Hematopoietic multipotent progenitor cell treated with erythropoietin and hydrocortisone succinate and interleukin-3 and kit ligand, for 15 days (in vitro differentiated cells): ENCODE measurements at places on chromosomes 2 and 18.

DNA sequence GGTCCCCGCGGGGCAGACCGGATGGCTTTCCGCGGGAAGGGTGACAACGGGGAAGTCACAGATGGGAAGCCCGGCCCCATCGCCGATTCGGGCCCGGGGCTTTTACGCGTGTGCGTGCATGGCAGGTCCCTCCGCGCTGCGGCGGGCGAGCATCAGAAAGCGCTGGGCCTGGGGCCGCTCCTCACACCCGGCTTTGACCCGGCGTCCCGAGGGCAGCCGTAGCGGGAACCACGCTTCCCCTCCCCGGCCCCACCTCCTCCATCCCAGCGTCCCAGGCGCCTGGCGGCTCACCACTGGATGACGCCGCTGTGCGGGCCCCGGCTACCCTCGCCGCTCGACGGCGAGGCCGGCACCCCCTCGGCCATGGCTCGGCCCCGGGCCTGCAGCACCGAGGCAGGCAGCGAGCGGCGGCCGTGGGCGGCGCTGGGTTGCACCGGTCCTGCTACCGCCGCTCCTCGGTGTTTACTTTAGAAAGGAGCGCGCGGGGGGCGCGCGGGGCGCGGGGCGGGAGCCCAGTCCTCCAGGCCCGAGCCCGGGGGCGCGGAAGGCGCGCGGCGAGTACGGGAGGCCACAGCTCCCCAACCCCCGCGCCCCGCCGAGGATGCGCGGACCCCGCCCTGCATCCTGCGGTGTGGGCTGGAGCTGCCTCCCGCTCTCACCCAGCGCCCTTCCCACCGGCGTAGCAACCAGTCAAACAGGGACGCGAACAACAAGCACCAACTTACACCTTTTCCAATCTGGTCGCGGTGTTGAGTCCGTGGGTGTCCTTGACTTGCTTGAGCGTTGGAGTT, 806 bp downstream of the RFX8 start:
- DNase-seq = no peak

DNA sequence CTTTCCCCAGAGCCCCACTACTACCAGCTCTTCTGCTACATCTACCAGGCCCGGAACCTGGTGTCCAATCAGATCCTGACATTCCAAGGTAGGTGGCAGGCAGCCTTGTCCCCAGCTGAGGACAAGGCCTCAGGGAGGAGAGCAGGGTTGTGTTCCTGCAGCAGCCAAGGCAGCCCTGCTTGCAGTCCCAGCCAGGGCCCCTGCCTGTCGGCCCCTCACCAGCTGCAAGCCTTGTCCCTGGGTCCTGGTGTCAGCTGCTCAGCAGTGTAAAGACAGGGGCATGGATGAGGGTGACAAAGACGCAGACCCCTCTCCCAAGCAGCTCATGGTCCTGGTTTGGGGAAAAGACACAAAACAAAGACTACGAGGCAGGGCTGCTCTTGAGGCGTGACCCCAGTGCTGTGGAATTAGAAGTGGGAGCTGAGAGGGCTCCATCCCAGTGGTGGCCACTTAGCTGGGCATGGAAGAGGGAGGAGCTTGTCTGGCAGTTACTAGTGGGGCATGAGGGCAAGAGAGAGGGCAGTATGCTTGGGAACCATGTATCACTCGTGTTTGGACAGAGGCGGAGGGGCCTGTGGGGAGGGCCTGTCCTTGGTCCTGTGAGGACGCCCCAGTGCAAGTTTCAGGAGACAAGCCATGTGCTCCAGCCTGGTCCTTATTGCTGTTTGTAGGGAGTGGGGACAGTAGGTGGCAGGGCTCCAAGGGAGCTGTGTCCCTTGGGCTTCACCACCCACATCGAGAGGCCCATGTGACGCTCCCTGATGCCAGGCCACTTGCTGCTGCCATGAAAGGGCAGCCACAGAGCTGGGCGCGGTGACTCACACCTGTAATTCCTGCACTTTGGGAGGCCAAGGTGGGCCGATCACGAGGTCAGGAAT, 47.5 kb downstream of the LMAN2L start:
- DNase-seq = no peak

GRCh38 chr2:12412898-12413305, 303.8 kb upstream of the TRIB2 start:
- DNase-seq = no peak

DNA sequence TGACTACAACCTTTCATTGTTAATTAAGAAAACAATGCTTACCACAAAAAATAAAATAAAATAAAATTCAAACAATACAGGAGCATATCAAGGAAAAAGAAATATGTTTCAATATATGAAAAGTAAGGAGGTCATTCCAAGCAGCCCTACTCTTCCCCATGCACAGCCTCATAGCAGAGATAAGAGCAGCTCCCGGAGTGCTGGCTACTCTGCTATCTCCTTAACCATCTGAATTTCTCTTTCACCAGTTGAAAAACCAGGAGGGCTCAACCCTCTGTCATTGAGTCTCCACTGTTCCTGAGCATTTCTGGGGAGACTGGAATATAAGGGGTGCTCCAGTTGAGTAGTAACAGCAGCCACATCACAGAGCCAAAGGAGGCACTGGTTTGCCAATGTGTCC, 201.4 kb downstream of the TCF4 start:
- no peak for DNase-seq

GRCh38 chr18:3753106-3753505, 303.1 kb downstream of the TGIF1 start:
- DNase-seq = no peak

DNA sequence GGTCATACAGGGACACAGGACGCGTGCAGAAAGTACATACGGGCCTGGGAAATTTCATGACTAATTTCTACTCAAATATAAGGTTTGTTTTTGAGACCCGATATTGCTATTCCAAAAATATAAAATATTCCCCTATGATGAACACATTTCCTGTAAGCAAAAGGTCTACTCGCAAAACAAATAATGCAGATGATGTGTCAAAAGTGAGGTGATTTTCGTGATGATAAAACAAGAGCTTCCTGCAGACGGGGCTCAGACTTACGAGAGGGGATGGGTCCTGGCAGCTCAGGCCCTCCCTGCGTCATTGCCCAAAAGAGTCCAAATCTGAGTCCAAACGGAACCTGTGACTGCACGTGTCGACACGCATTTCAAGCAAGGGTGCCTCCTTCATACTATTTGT, 62.7 kb downstream of the MBP start:
- no peak for DNase-seq

GRCh38 chr2:200397785-200398184, 91.3 kb downstream of the SPATS2L start:
- DNase-seq = no peak

DNA sequence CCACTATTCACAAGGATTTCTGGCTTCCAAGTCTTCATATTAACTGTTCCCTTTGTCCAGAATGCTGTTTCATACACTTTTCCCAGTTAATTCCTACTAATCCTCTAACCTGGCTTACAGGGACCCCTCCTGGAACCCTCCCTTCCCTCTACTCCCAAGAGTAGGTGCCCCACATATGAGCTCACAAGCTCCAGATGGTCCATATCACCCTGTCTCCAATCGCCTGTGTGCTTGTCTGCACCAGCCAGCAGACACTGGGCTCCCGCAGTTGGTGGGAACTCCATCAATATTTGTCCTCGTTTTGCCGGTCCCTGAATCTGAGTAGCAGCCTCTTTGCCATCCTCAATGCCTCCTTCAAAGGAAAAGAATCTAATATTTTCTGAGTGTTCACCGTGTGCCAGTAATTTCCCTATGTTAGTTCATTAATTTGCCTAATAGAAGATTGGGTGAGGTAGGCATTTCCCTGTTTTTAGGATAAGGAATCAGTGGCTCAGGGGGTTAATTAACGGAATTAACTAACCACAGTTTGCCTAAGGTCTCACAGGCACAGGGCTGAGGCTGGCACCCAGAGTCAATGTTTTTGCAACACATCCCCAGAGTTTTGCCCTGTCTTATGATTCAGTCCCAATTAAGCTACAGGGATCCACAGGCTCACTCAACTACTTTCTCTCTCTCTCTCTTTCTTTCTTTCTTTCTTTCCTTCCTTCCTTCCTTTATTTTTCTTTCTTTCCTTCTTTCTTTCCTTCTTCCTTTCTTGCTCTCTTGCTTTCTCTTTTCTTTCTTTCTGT, 141.6 kb upstream of the CYP1B1 start:
- DNase-seq = no peak

- no peak for DNase-seq
Measured at GRCh38 chr18:50992351-50992762, 24.5 kb downstream of the ELAC1 start.

- no peak for DNase-seq
Measured at GRCh38 chr18:23115683-23116096, 19.6 kb upstream of the CABLES1 start.

GRCh38 chr2:233831011-233831721, 23.2 kb downstream of the HJURP start:
- DNase-seq = no peak

DNA sequence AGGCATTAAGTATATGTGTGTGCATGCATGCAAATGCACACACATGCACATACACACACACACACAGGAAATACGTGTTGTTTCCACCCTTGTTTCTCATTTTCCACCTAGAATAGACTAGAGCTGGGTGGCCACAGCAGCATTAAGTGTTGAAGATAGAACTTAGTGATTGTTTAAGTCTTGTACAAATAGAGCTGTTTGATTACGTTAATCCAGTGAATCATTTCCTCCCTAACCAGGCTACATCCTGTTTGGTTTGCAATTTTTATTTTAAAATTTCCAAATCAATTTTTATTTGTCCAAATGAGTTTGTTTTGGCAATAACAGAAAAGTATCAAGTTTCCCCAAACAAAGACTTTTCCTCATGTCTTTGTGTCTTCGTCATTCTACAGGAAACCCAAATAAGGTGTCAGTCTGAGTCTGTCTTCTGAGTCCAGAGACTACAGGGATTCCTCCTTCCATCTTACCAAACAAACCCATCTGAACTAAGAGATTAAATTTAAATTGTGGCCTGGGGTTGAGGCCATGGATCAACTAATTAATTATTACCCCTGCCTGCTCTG, 74.6 kb upstream of the GALNT5 start:
- no peak for DNase-seq

GRCh38 chr2:30421604-30422443, 25.2 kb upstream of the LCLAT1 start:
- DNase-seq = no peak

- DNase-seq = no peak
Measured at GRCh38 chr2:146244131-146244530, 1600.7 kb upstream of the ACVR2A start.

DNA sequence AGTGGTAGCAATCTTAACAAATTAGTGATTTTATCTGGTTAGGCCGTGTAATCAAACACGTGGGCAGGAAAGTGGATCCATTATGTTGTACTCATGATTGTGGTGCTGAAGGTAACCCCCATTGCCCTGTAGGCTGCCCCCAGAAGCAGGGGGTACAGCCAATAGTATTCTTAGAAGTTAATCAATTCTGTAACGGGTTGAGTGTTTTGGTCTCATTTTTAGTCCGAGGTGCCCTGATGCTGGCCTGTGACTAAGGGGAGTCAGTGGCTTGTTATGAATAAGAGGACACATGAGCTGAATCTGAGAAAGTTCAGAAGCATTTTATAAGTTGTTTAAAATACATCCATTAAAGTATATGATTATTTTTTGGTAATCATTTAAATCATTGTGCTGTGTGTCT, 8.6 kb downstream of the EPAS1 start:
- no peak for DNase-seq

DNA sequence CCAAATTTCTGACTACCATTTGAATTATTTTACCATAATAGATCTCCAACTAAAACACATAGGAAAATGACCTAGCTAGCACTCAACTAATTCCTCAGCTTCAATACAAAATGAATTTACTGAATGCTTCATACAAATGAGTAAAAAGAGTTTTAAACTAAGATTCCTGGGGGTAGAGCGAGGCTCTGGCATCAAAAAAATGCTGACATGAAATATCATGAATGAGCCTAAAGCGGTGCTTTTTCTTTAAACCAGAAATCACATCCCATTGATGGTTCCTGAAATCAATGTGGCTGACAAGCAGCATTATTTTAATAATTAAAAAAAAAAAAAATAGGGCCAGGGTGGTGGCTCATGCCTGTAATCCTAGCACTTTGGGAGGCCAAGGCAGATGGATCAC, 32.1 kb downstream of the WDR33 start:
- no peak for DNase-seq

GRCh38 chr18:24719791-24720190, 259.4 kb downstream of the HRH4 start:
- DNase-seq = no peak

GRCh38 chr2:110746586-110747521, 14.5 kb downstream of the ACOXL start:
- DNase-seq = no peak

- DNase-seq = no peak
Measured at GRCh38 chr2:36696533-36696932, at the start of gene VIT. VIT (plus strand) TSS chr2:36696707; CDS start chr2:36716371, 19,664 bp downstream.

GRCh38 chr18:24021505-24021904, 7.0 kb downstream of the TTC39C start:
- no peak for DNase-seq

- no peak for DNase-seq
Measured at GRCh38 chr2:54767921-54768320, 44.5 kb downstream of the EML6 start.

- no peak for DNase-seq
Measured at GRCh38 chr2:152462120-152462519, 127.1 kb downstream of the FMNL2 start.

- peak; percentile 43 for DNase-seq
Measured at GRCh38 chr2:219511547-219512325, 2.5 kb upstream of the ASIC4 start.

DNA sequence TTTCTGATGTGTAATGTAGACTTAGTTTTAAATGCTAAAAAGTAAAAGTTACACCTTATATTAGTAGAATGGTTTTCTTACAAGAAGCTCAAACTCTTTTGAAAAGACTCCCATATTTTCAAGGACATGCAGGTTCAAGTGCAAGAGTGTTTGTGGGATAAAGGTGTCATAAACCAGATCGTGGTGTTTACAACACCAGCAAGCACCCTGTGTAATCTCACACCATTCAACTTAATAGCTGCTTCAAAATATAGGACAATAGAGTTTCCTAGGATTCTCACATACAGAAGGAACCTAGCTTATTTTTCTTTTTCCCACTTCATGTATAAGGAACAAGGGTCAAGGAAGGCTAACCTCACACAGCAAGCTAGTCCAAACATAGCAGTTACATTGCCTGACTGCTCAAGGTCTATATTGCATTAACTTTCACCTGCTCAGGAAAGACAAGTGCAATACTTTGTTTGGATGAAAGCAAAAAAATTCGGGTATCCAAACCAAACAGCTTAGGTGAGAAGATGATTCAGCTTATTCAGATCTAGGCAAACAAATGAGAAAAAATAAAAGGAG, 172.3 kb downstream of the IKZF2 start:
- DNase-seq = no peak

- DNase-seq = no peak
Measured at GRCh38 chr2:71608441-71608840, 155.1 kb downstream of the DYSF start.

DNA sequence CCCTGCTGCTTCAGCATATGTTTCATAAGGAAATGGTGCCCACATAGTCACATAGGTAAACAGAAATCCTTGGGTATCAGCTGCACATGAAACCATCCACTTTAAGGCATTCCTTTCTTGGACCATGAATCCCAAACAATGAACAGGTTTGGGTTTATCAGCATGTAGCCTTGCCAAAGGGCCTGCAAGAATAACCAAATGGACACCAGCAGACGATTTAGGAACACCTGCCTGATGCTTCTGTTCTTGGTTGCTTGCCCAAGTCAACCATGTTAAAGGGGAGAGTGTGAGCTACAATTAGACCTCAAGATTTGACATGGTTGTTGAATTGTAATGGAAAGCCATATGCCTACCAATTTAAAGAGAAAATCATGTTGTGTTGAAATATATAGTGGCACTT, 1342.7 kb upstream of the PIK3C3 start:
- DNase-seq = no peak

GRCh38 chr2:25295621-25296020, 46.1 kb downstream of the DNMT3A start:
- DNase-seq = no peak

GRCh38 chr18:36650906-36651305, 177.9 kb downstream of the TPGS2 start:
- DNase-seq = no peak
